ENCODE measurements at places on chromosomes 4 and X. TPM values are rescaled to one million over a fixed set of nuclear protein-coding genes. Genes with fewer than 3 reads are reported as not detected.

CFP gene
- total RNA-seq: 0.34 TPM

IL15 gene
- total RNA-seq: 8.0 TPM

UGT2B10 gene
- total RNA-seq: not detected

NEUROG2 gene
- 0.06 TPM for total RNA-seq

STARD8 gene
- total RNA-seq: 10.6 TPM

MAGED4B gene
- 40.8 TPM for total RNA-seq

SULT1B1 gene
- 0.17 TPM for total RNA-seq

IL2RG gene
- not detected for total RNA-seq

SSX2 gene
- not detected for total RNA-seq

ELF4 gene
- 14.7 TPM for total RNA-seq

YIPF6 gene
- 19.8 TPM for total RNA-seq

MXD4 gene
- total RNA-seq: 48.7 TPM

MGARP gene
- 2.1 TPM for total RNA-seq

SHROOM2 gene
- total RNA-seq: 5.1 TPM

SLC10A4 gene
- total RNA-seq: not detected

F11 gene
- total RNA-seq: not detected

MTNR1A gene
- total RNA-seq: not detected

TREX2 gene
- 2.3 TPM for total RNA-seq

CACNA1F gene
- not detected for total RNA-seq

NKRF gene
- total RNA-seq: 4.6 TPM

BBS12 gene
- total RNA-seq: 5.5 TPM

HTN1 gene
- not detected for total RNA-seq

PPARGC1A gene
- 0.98 TPM for total RNA-seq

CT47B1 gene
- total RNA-seq: not detected

CFI gene
- total RNA-seq: 0.83 TPM

ABLIM2 gene
- total RNA-seq: 2.6 TPM

HSFX3 gene
- not detected for total RNA-seq

TIGD4 gene
- 0.63 TPM for total RNA-seq

MSANTD1 gene
- 0.06 TPM for total RNA-seq

ADH7 gene
- not detected for total RNA-seq

RRH gene
- not detected for total RNA-seq

DCAF8L2 gene
- not detected for total RNA-seq

TLR10 gene
- total RNA-seq: not detected

MAGED4 gene
- 12.6 TPM for total RNA-seq

ZDHHC9 gene
- 23.9 TPM for total RNA-seq

TMEM31 gene
- total RNA-seq: not detected

SLC10A6 gene
- not detected for total RNA-seq

PPP1R2C gene
- total RNA-seq: not detected

UGT2B11 gene
- total RNA-seq: not detected

PNMA3 gene
- total RNA-seq: not detected

KDR gene
- 19.3 TPM for total RNA-seq

MORC4 gene
- 31.6 TPM for total RNA-seq

DCTD gene
- total RNA-seq: 127 TPM

AMBN gene
- total RNA-seq: not detected

CPLX1 gene
- total RNA-seq: not detected

AFAP1 gene
- 23.9 TPM for total RNA-seq

F8A3 gene
- 11.5 TPM for total RNA-seq

KCNIP4 gene
- not detected for total RNA-seq

CENPI gene
- total RNA-seq: 35.9 TPM

ALPK1 gene
- total RNA-seq: 13.5 TPM

GPR34 gene
- total RNA-seq: not detected

CXCL11 gene
- total RNA-seq: not detected

All from LHCN-M2 (cell line).